ENCODE measurements at places on chromosomes 1 and 21.
A peak's percentile ranks its signal among the peaks of the same experiment; 100 is the strongest.

- DNase-seq: peak; percentile 78
Observed at GRCh38 chr1:111563619-111564018, 56.0 kb upstream of the RAP1A start.

DNA sequence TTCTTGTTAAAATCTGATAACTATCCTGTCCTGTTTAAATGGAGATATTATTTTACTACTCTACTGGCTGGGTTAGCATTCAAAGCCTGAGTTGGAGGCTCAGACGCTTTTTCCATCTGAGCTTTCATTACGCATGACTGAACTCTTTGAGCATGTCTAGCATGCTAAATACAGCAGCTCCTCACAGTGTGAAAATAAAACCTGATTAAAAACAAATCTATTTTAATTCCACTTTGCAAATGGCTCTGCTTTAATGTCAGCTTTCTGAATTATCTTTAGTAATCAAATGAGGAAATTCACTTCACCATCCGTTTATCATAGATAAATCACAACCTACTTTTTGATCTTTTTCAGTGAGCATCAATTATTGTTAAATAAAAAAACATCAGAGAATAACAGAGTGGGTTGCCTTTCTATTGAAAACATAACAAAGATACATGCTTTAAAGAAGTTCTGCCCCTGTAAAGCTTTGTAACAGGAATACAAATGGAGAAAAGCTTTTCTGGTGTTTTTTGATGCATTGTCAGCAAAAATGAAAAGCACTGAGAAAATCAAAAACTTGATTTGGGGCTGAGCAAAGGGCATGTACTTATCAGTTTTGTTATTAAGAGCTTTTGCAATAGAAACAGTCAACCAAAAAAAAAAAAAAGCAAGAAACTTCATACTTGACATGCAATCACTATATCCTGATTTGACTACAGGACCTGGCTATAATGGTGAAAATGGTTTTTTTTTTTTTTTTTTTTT lies 3.5 kb upstream of the SPEN start:
- no peak for DNase-seq

- no peak for DNase-seq
Observed at GRCh38 chr1:77742011-77742555, 17.6 kb downstream of the USP33 start.

DNA sequence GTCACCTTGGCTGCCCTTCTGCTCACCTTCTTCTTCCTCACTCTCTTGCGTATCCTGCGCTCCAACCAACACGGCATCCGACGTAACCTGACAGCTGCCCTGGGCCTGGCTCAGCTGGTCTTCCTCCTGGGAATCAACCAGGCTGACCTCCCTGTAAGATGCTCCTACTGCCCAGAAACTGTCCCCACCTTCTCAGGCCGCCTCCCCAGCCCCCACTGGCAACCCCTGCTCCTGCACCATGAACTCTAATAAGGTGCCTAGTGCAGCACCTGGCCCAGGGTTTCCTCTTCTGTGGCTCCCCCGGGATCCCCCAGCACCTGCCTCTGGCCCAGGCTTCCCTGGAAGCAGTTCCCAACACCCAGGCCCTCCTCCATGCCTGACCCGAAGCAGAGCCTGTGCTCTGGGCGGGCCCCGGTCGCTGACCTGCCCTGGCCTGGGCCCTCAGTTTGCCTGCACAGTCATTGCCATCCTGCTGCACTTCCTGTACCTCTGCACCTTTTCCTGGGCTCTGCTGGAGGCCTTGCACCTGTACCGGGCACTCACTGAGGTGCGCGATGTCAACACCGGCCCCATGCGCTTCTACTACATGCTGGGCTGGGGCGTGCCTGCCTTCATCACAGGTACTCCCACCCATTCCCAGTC lies 12.8 kb downstream of the PSRC1 start:
- DNase-seq: no peak

GRCh38 chr1:108881369-108881768 lies 4.6 kb downstream of the GPSM2 start:
- DNase-seq: no peak

- peak; percentile 85 for DNase-seq
Observed at GRCh38 chr1:17250601-17251000, 1.7 kb downstream of the PADI3 start.
